Psoas muscle (tissue), 8 donors: ENCODE measurements at places on chromosomes 2 and 18. TPM values are rescaled to one million over a fixed set of nuclear protein-coding genes. Genes with fewer than 3 reads are reported as not detected.

- H3K4me1 ChIP-seq = peaks cover 17% of the 10 kb centered on the region
- H3K27ac ChIP-seq = no peak overlapping the region
- no peaks in the 10 kb centered on the region for H3K36me3 ChIP-seq
- no peak for DNase-seq
- H3K4me3 ChIP-seq = no peak overlapping the region
These were observed 28.1 kb upstream of the CAB39 start for GRCh38 chr2:230684270-230685168.

- H3K36me3 ChIP-seq = no peaks in the 10 kb centered on the region
- DNase-seq = no peak
- H3K4me3 ChIP-seq = no peak overlapping the region
- H3K27ac ChIP-seq = no peak overlapping the region
- no peaks in the 10 kb centered on the region for H3K4me1 ChIP-seq
These were observed 268.1 kb downstream of the MYO3B start for GRCh38 chr2:170446078-170446477.

GRCh38 chr2:886072-887022 lies 64.3 kb upstream of the SNTG2 start:
- H3K27ac ChIP-seq = no peak overlapping the region
- no peaks in the 10 kb centered on the region for H3K4me1 ChIP-seq
- DNase-seq = no peak
- H3K36me3 ChIP-seq = no peaks in the 10 kb centered on the region
- H3K4me3 ChIP-seq = no peak overlapping the region

DNAJC27 gene
- total RNA-seq = 7.1 TPM

CCBE1 gene
- total RNA-seq = 0.20 TPM
